Stimulated activated CD8-positive, alpha-beta memory T cell treated with anti-CD3 and anti-CD28 coated beads, Interleukin-4, amount 100 ng/mL, for 1 hour (primary cell): ENCODE measurements at places on chromosomes 6 and 20.

- DNase-seq = no peak
Observed at GRCh38 chr6:136113736-136114173, 136.4 kb downstream of the MTFR2 start.

GRCh38 chr6:19848465-19849029, 11.4 kb downstream of the ID4 start:
- no peak for DNase-seq

- no peak for DNase-seq
Observed at GRCh38 chr6:169045486-169045885, 208.2 kb downstream of the THBS2 start.

- no peak for DNase-seq
Observed at GRCh38 chr20:62734881-62735280, 26.2 kb downstream of the NTSR1 start.
